ENCODE measurements at places on chromosomes 7 and 10. TPM values are rescaled to one million over a fixed set of nuclear protein-coding genes. Genes with fewer than 3 reads are reported as not detected.

Gene LFNG
- 27.0 TPM for total RNA-seq

Gene FRAT2
- total RNA-seq = 10.7 TPM

Gene TMEM196
- total RNA-seq = under 0.01 TPM

Gene POT1
- 72.1 TPM for total RNA-seq

Gene ANTXRL
- not detected for total RNA-seq

Gene CNTNAP2
- 1.9 TPM for total RNA-seq

Gene KCNH2
- total RNA-seq = 0.99 TPM

Gene CELF2
- 29.3 TPM for total RNA-seq

Gene RSBN1L
- 35.6 TPM for total RNA-seq

Gene POLR1F
- total RNA-seq = 17.4 TPM

Gene MBL2
- not detected for total RNA-seq

Measured in skin of body (tissue), 3 donors.